ENCODE measurements at places on chromosomes 6 and 20. TPM values are rescaled to one million over a fixed set of nuclear protein-coding genes. Genes with fewer than 3 reads are reported as not detected.

The CPNE5 gene
- 0.30 TPM for polyA plus RNA-seq

The EDN3 gene
- 0.05 TPM for polyA plus RNA-seq

The SSR1 gene
- 50.7 TPM for polyA plus RNA-seq

The SRPK1 gene
- polyA plus RNA-seq = 10.6 TPM

DNA sequence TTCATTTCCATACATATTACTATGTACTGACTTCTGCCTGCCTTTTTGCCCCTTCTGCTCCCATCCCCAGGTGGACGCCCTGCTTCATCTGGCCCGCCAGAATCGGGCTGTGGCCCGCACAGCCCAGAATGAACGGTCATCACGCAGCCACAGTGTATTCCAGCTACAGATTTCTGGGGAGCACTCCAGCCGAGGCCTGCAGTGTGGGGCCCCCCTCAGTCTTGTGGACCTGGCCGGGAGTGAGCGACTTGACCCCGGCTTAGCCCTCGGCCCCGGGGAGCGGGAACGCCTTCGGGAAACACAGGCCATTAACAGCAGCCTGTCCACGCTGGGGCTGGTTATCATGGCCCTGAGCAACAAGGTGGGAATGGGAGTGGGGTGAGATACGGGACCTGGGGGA, 4.7 kb upstream of the PHF1 start:
- DNase-seq = no peak

GRCh38 chr20:15708984-15709598, 864.2 kb downstream of the KIF16B start:
- DNase-seq = peak; percentile 39

DNA sequence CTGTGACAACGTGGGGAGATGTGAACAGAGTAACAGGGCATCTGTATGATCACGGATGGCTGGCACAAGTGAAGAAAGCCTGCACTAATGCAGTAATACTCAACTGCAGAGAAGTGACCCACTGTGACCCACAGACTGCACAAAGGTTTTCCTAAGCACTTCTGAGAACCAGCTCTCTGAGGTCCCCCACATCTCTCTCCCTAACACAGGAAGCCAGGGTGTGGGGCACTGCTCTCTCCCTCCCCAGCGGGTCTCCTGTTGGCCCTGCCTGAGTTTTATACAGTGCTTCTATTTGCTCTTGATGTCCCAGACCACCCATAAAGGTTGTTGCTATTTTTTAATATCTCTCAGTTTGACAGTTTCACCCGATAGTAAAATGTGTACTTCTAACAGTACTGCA, 11.3 kb downstream of the APMAP start:
- no peak for DNase-seq

DNA sequence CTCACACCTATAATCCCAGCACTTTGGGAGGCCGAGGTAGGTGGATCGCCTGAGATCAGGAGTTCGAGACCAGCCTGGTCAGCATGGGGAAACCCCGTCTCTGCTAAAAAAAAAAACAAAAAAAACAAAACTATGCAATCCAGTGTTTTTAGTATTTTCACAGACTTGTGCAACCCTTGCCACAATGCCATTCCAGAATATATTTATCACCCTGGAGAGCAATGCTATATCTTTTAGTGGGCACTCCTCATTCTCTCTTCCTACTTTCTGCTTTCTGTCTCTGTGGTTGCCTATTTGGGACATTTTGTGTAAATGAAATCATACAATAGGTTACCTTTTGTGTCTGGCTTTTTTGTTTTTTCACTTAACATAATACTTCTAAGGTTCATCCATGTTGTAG, 39.1 kb upstream of the MROH8 start:
- DNase-seq = no peak

- DNase-seq = peak; percentile 53
These were observed 58.2 kb downstream of the TRIM27 start for GRCh38 chr6:28865401-28866204.

- peak; percentile 45 for DNase-seq
These were observed 38.9 kb downstream of the MGME1 start for GRCh38 chr20:18007534-18008292.

DNA sequence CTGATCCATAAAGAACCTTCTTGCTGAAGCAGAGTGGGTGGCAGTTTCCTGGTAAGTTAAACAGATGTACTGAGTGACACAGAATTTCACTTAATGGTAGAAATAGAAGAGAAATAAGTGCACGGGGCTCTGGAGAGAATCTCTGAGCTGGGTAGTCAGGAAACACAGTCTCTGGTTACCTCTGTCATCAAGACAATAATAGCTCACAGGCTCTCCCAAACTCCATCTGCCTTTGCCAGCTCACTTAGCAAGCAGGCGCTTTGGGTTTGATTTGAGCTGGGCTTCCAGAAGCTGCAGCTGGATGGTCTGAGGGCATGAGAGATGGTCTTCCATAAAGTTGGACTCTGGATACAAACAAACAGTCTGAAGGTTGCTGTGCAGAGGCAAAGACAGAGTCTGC, 39.6 kb upstream of the PRSS35 start:
- DNase-seq = no peak

DNA sequence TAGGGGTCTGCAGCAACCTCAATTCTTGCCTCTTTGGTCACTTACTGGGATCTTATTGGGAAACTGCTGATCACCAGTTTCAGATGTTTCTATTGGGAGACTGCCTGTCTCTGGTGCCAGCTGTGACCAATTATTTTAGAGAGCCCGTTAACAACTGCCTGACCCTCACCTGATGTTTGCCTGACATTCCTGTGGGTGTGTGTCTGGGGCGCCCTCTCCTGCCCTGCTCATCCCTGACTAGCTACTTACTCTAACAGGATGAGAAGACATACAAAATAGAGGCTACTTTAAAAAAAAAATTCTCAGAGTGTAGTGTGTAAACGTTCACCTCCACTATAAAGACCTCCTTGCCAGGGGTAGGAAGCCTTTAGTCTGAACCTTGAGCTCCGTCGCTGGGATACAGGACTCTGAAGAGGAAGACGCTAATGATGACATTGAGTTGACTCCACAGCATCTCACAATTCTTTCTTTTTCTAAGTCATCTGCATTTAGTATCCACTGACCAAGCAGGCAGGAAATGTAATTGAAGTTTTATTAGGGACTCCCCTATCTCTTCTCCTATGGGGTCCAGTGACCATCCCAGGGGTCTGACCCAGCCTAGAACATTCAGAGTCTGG, 54.6 kb upstream of the DDR1 start:
- no peak for DNase-seq

DNA sequence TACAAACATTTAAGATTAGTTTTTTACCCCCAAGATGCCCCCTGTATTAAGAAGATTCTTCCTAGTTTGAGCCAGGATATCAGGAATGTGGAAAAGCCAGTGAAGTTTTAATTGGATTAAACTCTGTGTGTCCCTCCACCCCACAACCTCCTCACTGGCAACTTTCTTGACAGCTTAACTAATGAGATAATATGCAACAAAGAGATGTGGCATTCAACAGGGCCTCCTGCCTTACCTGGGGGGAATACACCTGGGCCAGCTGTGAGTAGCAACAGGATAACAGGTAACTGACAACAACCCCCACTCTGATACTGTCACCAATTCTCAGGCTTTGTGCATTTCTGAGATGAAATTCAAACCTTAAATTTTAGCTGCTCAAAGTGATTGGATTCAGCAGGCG, 512.3 kb downstream of the TFAP2B start:
- no peak for DNase-seq

DNA sequence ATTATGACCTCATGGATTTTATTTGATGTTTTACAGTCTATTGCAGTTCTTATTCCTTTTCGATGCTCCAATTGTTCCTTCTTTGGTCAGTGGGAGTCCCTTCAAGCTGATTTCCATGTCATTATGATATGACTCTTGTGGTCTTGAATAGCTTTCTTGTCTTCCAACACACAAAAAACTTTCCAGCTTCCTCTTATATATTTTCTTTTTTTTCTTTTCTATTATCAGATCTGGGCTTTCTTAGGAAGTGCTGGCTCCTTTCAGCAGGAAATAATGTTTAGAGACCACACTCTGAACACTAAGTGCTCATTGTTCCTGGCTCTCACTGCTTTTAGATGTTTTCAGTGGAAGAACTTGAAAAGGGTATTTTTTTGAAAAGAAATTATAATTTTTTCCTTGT, 3.1 kb upstream of the SLC17A1 start:
- no peak for DNase-seq

DNA sequence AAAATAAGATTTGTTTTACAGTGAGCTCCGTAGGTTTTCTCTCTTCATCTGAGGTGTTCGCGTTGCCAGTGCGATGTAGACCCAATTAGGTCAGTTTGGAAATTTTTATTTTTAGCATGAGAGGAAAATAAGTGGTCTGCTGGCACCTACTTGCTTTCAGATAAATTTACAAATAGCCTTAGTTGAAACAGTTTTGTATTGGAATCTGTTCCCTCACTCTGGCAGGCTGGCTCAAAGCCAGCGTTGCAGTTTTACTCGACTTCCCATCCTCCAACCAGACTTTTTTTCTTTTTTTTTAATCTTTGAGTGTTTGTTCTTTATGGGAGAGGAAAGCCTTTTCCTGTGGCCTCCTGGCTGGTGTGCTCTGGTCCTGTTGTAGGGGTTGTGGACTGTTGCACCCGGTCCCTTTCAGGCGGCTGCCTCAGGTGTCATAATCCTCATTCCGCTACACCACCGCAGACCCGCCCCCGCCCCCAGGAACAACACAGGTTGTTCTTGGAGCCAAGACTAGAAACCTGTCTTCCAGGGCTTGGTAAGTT, 46.7 kb downstream of the TIAM2 start:
- no peak for DNase-seq

DNA sequence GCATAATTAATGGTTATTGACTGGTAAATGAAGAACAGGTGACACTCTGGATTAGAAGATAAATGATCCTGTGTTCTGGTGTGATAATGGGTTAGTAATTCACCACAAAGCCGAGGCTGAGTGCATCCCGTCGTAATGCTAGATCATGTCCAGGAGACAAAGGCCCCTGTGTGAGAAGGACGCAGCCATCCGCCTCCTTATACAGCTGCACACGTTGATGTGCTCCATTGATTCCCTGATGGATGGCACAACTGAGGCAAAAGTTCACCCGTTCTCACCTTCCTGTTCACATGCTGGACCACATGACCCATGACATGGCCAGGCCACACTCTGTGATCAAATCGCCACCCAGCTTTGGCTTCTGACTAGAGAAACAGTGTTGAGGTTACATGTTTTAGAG, 136.1 kb downstream of the FOXC1 start:
- no peak for DNase-seq

- DNase-seq = no peak
These were observed 91.3 kb downstream of the AKAP7 start for GRCh38 chr6:131226459-131227157.

GRCh38 chr20:568097-568652, 24.6 kb upstream of the CSNK2A1 start:
- no peak for DNase-seq

DNA sequence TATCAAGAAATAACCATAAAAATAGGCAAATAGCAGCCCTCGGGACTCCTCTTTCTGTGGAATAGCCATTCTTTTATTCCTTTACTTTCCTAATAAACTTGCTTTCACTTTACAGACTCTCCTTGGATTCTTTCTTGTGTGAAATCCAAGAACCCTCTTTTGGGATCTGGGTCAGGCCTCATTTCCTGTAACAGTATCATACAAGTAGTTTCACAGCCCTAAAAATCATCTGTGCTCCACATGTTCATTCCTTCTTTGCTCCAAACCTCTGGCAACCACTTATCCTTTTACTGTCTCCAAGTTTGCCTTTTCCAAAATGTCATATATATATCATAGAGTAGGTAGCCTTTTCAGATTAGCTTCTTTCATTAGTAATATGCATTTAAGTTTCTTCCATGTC, 13.5 kb upstream of the NT5E start:
- no peak for DNase-seq

DNA sequence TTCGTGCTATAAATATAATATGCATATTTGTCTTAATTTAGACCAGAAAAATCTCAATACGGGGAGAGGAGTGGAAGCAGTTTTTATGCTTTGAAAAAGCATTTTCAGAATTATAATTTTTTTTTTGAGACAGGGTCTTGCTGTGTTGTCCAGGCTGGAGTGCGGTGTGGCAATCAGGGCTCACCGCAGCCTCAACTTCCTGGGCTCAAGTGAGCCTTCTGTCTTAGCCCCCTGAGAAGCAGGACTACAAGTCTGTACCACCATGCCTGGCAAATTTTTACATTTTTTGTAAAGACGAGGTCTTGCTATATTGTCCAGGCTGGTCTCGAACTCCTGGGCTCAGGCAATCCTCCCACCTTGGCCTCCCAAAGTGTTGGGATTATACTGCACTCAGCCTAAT, 197.2 kb downstream of the FOXC1 start:
- DNase-seq = no peak

- no peak for DNase-seq
These were observed 40.4 kb downstream of the SNX5 start for GRCh38 chr20:17928211-17928611.

DNA sequence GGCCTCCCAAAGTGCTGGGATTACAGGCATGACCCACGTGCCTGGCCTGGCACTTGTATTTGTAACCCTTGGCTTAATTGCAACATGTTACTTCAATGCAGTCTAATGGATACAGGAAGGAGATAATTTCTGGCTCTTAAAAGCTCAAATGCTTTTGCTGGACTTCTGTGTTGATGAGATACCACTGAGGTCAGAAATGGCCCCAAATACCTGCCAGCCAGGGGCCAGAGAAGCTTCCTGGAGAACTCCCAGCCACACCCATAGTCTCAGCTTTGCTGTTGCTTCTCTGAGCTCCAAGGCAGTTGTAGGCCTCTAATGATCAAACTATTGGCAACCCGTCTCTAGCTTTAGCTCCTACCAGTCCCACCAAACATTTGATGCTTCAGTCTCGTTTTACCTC, 14.2 kb upstream of the ZNFX1 start:
- no peak for DNase-seq

GRCh38 chr6:6219716-6220115, 100.7 kb downstream of the F13A1 start:
- DNase-seq = no peak

DNA sequence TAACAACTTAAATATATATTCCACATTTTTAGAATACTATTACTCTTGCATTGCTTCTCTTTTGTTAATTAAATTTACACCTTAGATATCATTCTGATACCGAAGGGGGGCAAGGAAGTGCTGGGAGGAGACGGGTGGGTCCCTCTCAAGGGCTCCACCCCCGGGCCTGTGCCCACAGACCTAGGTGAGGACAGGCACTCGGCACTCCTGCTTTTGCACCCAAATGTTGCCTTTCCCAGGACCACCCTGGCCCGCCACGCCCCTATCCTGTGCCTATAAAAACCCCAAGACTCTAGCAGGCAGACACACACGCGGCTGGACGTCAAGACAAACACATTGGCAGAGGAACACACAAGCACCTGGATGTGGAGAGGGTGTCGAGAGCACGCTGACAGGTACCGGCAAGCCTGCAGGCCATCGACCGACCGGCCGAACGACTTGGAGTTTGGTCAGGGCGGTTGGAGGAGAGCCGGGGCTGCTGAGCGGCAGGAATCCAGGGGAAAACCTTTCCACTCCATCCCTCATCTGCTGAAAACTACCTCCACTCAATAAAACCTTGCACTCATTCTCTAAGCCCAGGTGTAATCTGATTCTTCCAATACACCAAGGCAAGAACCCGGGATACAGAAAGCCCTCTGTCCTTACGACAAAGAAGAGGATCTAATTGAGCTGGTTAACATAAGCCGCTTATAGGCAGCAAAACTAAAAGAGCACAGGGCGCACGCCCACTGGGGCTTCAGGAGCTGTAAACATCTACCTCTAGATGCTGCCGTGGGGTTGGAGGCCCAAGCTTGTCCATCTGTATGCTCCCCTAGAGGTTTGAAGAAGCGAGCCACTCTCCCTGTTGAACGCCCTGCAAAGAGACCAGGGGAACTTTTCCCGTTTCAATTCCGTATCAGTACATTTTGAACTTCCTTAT, 197.4 kb upstream of the PRSS16 start:
- DNase-seq = no peak
